ENCODE measurements at places on chromosomes 16 and 17.

- no peak for DNase-seq
Measured at GRCh38 chr16:4018391-4018790, 97.9 kb downstream of the ADCY9 start.

GRCh38 chr17:48760411-48760810, 31.9 kb upstream of the HOXB13 start:
- DNase-seq, result no peak

- no peak for DNase-seq
Measured at GRCh38 chr17:83103200-83103942, 24.0 kb downstream of the METRNL start.

GRCh38 chr16:50721549-50722404, 20.1 kb upstream of the CYLD start:
- DNase-seq, result no peak

GRCh38 chr16:75320435-75320834, 69.0 kb upstream of the BCAR1 start:
- DNase-seq, result no peak

- DNase-seq, result no peak
Measured at GRCh38 chr17:78343187-78343542, 16.7 kb downstream of the SOCS3 start.

DNA sequence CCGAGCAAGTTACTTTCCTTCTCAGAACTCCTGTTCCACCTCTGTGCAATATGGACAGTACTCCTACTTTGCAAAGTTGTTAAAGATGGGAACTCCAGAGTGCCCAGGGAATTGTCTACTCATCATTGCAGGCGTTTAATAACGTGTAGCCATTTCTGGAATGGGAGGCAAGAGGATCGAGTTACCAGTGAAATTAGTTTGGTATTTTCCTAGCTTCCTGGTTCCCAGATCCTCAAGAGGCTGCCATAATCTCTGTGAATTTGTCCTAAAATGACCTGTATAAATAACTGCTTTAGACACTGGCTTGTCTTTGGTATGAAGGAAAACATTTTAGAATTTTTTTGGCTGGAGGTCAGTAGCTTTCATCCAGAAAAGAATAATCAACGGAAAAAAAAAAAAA, 27.7 kb downstream of the WWOX start:
- peak; percentile 9 for DNase-seq

DNA sequence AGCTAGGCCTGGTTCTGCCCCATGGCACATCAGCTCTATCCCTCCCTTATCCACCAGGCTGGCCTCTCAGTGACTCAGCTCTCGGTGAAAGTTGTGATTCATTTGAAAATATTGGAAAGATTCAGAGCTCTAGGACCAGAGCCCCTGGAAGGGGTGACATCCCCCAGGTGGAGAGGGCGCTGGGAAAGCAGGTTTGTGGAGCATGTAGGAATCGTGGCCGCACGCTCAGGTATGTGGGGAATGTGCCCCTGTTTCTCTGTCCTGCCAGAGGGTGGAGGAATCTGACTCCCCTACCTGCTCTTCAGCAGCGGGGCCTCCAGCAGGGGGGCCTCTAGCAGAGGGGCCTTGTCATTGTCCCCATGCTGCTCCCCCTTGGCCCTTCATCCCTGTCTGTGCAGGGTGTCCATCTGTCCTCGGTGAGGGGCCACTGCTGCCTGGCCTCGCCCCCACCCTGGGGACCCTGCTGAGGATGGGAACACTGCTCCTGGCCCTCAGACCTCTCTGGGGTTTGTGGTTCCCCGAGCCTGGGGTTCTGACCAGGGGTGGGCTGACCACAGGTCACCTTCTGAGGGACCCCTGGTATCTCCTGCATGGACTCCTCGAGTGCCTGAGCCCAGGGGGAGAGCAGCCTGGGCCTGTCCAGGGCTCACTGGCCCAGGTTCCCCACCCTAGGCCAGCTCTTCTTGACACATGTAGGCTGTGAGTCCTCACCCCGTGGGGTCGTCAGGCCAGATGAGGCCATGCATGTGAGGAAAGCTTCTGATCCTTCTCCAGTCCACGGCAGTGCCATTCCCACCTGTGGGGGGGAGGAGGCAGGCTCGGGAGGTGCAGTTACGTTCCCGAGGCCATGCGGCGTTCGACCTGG, 47.5 kb downstream of the NT5M start:
- no peak for DNase-seq

DNA sequence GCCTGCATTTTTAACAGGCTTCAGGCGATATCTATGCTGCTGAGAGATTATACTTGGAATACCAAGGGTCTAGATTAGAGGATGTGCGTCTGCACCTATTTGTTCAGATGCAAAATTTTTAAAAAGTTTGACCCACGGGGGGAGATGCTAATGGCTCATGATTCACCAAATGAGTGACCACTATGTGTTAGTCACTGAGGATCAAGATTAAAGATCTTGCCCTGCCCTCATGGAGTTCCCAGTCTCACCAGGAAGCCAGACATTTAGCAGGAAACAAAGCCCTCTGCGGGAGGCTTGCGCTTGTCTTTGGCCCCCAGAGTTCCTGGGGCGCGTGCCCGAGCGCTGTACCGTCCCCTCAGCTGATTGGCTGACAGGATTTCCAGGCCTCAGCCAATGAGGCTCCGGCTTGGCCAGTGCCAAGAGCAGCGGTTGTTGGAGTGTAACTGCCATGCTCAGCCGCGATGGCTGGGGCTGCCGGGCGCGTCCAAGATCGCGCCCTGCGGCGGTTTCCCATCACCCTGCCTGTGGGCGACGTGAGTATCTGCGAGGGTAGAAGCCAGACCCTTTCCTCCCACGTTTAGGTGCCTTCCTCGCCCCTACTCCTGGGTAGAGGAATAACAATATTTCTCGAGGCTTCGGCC, 4.5 kb upstream of the DDX19B start:
- no peak for DNase-seq

- DNase-seq, result no peak
Measured at GRCh38 chr16:2035431-2036199, 8.9 kb downstream of the NHERF2 start.

GRCh38 chr16:35506018-35506897, 2046.8 kb downstream of the TP53TG3F start:
- no peak for DNase-seq

- peak; percentile 8 for DNase-seq
Measured at GRCh38 chr17:8016632-8017424, 14.4 kb downstream of the GUCY2D start.
